ENCODE measurements at places on chromosomes 5 and 9.

DNA sequence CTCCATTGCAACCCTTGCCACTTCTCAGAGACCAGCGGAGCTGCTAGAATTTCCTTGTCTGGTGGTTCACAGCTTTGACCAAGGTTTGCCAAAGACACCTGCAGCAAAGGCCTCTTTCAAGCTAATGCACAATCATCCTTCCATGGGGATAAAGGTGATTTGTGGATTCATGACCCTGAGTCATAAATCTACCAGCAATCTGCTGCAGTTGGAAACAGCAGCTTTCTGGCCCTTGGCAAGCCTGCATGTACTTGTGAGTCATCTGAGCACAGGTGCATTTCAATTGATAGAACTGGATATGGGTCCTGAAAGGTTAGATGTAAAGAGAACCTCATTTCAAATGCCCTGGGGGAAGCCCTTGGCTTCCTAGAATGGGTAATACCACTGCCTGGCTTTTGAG is 21.6 kb upstream of the TCF7 start:
- no peak for DNase-seq

DNA sequence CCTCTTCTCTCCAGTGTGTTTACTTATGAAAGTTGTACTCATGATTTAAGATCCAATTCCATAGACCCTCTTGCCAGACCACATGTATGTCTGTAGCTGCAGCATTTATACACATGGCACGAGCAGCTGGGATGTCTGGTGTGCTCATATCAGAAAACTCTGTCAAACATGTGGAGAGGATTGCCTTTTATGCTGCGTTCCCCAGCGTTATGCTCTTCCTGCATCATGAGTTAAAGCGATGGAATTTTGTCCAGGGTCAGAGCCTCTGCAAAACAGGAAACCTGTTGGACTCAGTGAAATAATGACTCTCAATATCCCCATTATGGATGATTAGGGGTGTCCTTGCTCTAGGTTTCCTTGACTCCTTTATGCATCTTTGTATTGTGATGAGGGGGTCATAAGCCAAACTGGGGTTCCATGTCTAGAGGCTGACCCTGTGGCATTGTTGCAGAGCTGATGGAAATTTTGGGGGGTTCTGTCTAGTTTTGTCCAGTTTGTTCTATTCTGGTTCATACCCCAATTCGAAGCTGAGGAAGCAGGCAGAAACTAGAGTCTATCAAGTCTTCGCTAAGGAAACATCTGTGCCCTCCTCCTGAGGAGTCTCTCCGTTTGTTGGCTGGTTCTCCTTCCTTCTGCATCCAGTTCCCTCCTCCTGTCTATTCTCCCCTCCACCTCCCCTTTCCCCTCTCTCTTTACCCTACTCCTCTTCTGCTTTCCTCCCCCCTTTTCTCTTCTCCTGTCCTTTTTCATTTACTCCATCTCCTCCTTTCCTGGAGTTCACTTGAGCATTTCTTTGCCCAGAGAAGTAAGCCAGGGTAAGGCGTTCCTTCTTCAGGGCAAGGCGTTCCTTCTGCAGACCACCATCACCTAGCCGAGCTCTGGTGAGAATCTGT is 252.8 kb downstream of the MAST4 start:
- no peak for DNase-seq

DNA sequence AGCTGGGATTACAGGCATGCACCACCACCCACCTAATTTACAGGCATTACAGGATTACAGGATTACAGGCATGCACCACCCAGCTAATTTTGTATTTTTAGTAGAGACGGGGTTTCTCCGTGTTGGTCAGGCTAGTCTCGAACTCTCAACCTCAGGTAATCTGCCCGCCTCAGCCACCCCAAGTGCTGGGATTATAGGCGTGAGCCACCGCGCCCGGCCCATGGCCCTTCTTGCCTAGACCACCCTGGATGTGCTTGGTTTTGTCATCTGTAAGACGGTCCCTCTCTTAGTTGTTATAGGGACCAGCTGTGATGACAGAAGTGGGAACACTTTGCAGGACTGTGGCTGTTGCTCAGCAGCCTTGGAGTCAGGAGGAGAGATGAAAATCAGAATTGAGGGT is 3.5 kb upstream of the PHYKPL start:
- no peak for DNase-seq

DNA sequence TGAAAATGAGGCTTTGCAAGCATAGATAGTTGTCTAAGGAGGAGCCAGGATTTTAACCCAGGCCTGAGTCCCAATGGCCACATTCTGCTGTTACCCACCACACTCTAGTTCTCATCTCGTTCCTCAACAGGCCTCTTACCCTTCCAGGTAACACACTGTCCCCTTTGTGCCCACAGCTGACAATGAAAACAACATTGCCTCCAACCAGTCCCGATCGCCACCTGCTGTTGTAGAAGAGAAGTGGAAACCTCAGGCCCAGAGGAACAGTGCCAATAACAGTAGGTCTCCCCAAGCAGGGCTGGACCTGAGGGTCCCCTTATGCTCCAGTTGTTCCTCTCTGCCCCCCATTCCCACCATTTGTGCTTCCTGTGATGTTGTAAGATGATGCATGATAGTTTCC is 30.4 kb downstream of the AMBP start:
- no peak for DNase-seq

DNA sequence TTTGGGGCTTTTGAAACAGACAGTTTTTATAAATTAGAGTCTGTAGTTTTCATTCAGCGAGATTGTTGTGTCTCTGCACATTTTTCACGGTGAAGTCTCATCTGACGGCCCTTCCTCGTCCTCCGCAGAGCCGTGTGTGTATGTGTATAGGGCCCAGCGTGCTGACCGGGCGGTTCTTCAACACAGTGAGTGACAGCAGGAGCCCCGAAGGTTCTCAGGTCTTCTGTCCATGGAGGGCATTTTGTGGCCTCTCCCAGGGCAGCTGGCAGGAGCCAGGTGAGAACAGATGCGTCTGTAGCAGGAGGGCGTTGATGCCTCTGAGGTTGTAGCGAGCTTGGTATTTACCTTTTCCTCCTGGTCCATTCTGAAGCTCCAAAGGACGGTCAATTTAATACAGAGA is 116.0 kb upstream of the LPCAT1 start:
- DNase-seq, result no peak

DNA sequence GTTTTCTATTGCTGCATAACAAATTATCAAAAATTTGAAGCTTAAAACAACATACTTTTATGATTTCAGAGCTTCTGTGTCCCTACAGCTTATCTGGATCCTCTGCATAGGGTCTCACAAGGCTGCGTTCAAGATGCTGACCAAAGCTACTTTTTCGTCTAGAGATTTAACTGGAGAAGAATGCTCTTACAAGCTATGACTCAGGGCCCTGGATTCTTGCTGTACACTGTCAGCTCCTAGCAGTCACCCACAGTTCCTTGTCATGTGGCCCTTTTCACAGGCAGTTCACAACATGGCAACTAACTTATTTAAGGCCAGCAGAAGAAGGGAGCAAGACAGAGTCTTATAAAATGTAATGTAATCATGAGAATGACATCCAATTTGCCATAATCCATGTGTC is 70.8 kb upstream of the FAM174A start:
- no peak for DNase-seq

DNA sequence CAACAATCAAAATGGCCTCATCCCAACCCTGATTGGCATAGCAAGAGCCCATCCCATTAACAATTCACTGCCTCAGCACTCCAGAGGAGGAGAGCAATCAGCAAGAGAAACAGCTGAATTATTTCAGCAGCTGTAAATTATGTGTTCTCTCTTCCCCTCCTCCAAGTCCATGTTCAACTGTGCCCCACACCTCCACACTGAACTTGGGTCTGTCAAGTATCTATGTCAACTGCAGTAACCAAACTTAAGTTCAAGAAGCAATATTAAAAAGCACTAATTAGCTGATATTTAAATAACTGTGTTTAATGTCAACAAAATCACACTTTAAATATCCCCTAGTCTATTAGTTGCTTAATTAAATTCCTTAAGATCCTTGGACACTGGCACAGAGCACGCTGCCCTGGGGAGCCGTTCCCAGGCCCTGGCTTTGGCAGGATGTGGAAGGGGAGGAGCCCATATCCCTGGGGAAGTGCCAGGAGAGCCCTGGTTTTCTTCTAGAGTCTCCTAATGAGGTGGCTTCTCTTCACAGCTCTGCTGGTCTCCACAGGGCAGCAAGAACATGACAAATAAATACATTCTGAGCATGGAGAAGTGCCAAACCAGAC is 50.6 kb downstream of the SIL1 start:
- DNase-seq, result no peak

DNA sequence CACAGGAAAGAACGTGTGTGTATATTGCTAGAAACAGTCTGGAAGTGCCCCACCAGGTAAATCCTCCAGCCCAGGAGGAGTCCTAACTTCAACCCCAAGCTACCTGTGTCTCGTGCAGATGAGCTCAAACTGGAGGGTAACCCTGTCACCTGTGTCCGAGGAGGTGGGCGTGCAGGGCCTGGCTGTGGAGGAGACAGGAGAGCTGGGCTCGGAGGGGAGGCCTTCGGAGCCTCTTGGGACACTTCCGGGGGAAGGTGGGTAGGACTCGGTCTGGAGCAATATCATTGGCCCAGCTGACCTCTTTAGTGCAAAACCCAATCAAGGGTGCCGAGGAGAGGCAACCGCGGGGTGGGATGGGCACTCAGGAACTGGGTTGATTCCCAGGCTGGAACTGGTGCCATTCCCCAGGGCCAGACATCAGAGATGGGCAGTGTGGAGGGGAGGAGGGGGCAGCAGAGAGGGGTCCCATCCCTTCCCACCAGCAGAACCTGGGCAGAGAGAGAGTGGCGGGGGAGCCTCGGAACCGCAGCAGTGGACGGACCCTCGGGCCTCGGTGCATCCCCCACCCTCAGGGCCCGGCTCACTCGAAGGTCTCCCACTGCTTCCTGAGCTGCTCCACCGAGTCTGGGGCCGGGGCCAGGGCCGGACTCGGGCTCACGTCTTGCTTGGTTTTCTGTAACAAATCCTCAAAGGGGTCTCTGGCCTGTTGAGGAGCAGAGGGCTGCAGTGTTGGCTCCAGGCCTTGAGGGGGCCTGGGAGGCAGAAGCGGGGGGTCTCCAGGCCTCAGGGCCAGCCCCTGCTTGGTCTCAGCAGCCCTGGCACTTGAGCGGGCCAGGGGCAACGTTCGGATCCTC is 25.1 kb downstream of the CRB2 start:
- DNase-seq, result no peak

GRCh38 chr5:56412601-56413379 is 179.7 kb upstream of the ANKRD55 start:
- no peak for DNase-seq

- no peak for DNase-seq
Observed at GRCh38 chr9:93950619-93951601, 4.2 kb downstream of the BARX1 start.

- no peak for DNase-seq
Observed at GRCh38 chr5:170844651-170845050, 17.2 kb upstream of the RANBP17 start.

Measured in activated naive CD4-positive, alpha-beta T cell (primary cell).